ENCODE measurements at places on chromosomes 4 and X. TPM values are rescaled to one million over a fixed set of nuclear protein-coding genes. Genes with fewer than 3 reads are reported as not detected.

CTAG2 gene
- not detected for total RNA-seq

POU4F2 gene
- not detected for total RNA-seq

MAOB gene
- total RNA-seq = not detected

LUZP4 gene
- total RNA-seq = not detected

FGB gene
- total RNA-seq = not detected

GUCY1A1 gene
- total RNA-seq = 50.6 TPM

Measured in dermis microvascular lymphatic vessel endothelial cell (primary cell).